ENCODE measurements at places on chromosomes 6 and 20.
A peak's percentile ranks its signal among the peaks of the same experiment; 100 is the strongest.

GRCh38 chr20:45621593-45621992, 7.9 kb upstream of the WFDC10A start:
- DNase-seq: no peak

DNA sequence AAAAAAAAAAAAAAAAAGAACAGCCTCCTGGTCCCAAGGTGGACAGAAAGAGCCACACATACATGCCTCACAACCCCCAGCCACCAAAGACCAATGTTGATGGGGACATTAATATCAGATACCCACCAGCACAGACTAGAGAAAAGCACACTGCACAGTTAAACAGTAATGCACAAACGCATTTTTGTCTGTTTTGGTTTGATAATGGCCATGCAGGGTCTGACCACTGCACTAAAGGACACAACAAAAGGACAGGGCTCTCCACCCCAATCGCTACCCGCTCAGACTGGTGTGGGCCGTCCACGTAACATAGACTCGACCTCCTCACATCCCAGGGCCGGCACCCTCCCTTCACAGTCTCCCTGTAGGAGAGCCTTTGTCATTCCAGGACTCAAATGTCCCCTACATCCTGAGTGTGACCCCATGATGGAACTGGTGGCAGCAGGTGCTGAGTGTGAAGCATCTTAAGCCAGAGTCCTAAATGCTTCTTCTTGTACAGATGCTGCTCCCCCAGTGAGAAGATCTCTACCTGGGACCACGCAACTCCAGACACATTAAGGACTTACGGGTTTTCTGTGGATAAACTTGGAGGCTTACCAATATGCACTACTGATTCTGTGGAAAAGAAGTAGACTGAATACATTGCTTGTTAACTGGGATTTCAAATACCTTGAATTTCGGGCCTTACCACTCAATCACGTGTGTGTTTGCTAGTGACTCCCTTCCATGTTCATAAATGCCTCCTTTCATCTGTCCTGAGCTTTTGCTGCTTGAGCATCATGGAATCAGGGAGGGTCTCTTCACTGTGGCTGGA, 28.0 kb downstream of the RRBP1 start:
- DNase-seq: no peak

GRCh38 chr6:35804996-35805736, at the start of gene LHFPL5:
LHFPL5 (plus strand) TSS chr6:35805352; CDS start chr6:35805671, 319 bp downstream.
- DNase-seq: no peak

DNA sequence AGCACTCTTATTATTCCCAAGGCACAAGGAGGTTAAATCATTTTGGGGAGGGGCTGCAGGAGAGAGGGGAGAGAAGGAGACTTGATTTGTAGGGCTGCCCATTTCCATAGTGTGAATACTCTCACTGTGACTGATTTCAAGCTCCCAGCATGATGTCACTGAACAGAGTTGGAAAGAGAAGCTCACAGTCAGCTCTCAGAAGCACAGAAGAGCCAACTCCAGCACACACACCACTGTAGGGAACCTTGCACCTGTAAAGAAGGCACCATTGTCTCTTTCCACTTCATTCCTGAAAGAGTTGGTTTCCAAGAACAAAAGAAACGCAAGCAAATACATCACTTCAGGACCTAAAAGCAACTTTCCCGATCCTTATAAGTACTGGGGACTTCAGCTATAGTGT, 12.7 kb upstream of the STK35 start:
- peak; percentile 25 for DNase-seq

DNA sequence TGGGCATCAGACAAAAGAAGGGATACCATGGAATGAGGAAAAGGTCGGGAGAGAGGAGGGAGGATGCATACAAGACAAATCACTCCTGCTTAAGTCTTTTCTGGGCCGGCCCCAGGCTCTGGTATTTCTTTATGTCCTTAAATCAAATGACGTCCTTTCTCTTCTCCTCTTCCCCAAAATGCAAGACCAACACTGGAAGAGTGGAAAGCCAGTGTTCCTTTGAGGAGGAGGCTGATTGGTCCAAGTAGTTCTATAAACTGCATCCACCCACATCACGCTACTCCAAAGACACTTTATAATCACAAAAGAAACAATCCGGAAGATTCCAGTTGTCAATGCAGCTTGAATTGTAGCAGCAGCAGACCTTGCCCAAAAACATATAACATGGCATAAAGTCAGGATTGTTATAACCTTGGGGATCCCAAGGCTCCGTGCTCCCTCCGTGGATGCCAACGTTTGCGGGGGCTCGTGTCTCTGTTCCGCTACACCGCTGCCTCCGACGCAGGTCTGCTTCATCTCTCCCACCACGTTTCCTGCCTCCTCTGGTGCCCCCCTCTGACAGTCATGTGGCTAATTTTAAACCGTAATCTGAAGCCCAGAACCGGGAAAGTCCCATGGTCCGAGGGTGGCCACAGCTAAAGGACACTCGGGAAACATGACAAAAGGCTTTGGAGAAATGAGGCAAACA, 47.1 kb downstream of the MCUR1 start:
- peak; percentile 18 for DNase-seq

All from inflammatory macrophage treated with lipopolysaccharide for 4 hours (primary cell).